ENCODE measurements at places on chromosomes 12 and 14.

GRCh38 chr14:23916004-23916403 is 37.6 kb upstream of the DHRS4 start:
- DNase-seq: no peak

GRCh38 chr12:10607885-10608458 is 5.4 kb downstream of the MAGOHB start:
- no peak for DNase-seq

- no peak for DNase-seq
Observed at GRCh38 chr14:72111911-72112310, 179.7 kb downstream of the RGS6 start.

DNA sequence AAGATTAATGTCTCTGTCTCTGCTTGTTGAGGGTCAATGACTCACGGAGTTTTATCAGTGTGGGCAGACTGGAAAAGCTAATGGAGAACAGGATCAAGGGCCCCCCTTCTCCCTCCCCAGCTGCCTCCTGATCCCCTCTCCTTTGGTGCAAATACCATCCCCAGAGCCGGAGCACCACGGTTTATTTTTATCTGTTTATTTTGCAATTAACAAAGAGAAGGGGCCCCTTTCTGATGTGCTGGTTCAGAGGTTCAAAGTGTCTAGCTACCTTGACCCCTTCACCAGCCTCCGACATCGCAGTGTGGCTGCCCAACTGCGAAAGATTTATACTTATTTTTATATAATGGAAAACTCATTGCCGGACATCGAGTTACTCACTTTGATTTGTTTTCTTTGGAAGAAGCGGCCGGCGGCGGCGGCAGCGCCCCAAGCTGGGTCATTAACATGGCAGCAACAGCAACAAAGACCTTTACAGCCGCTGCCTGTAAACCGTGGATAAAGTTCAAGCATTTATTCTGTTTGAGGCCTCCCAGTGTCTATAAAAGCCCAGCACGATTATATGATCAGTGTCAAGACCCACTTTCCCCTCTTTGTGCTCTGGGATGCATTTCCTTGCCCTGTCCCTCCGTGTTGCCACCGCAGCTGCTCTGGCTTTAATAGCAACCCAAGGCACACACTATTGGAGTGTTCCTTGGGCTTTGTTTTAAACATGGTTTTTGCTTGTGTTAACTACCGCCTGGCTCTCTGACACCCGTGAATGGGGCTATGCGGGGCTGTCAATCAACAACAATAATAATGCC is 47.4 kb upstream of the PARP11 start:
- no peak for DNase-seq

DNA sequence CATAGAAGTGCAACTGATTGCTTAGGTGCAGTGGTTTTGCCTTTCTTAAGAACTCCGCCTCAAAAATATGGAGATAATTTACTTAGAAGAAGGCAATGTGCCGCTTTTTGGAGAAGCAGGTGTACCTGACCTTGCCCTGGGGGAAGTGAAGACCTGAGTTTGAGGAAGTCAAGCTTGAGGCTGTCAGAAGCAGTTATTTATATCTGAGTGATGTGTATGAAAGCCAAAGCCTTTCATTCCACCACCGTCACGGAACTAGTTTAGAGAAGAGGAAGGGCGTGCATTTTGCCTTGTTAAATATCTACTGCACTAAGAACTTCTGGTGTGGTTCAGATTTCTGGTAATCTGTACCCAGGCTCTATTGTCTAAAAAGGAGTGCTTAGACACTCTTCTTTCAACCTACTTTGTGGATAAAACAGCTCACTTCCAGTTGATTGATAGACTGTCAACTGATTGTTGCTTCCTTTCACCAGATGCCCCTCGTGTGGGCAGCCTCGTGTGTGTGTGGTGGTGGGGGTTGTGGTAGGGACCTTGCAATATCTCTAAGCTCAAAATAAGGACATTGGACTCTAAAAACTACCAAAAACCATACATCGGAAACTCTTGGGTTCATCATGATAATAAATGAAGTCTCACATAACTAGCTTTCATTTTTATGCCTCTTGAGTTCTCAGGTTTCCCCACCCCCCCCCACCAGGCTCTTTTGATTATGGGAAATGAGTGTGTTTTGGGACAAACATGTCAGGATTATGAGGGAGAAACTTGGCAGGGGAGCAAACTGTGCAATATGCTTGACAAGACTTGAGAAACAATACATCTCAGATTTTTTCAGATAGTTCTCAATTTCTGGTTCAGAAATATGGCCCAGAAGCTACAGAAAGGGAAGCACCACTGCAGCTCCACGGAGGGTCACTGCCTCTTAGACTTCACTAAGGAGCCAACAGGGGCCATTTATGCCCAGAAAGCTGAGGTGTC is 78.6 kb downstream of the ARF6 start:
- no peak for DNase-seq
